ENCODE measurements at places on chromosomes 1 and 21. TPM values are rescaled to one million over a fixed set of nuclear protein-coding genes. Genes with fewer than 3 reads are reported as not detected.

KIF21B gene
- not detected for total RNA-seq

GNG12 gene
- total RNA-seq, result 91.1 TPM

- no peak for DNase-seq
Observed at GRCh38 chr1:215891266-215892057, 324.4 kb downstream of the KCTD3 start.

GRCh38 chr21:27257908-27258556 lies 291.1 kb upstream of the ADAMTS5 start:
- DNase-seq, result no peak

GRCh38 chr1:151891512-151891911 lies 17.8 kb downstream of the THEM4 start:
- DNase-seq, result no peak

GRCh38 chr1:168621356-168621755 lies 45.0 kb downstream of the XCL1 start:
- peak; percentile 17 for DNase-seq

GRCh38 chr1:94471271-94471670 lies 53.1 kb downstream of the ABCD3 start:
- DNase-seq, result no peak

Data from fibroblast of the aortic adventitia (primary cell).